ENCODE measurements at places on chromosomes 16 and 17. TPM values are rescaled to one million over a fixed set of nuclear protein-coding genes. Genes with fewer than 3 reads are reported as not detected.

DNA sequence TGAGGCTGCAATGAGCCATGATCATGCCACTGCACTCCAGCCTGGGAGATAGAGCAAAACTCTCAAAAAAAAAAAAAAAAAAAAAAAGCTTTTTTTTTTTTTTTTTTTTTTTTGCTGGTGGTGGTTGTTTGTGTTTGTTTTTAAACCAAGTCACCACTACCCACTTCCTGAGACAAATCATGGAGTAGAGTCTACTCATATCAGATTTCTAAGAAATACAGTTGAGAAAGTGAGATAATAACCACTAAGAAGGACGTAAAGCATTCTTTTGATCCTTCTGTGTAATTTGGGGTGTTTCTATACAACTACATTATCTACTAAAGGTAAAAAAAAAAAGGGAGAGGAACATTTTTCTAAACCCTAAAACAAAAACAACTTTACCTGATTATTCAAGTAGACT is 38.0 kb downstream of the AXIN2 start:
- no peak for DNase-seq

- no peak for DNase-seq
Observed at GRCh38 chr17:10447026-10447931, 22.1 kb downstream of the MYH4 start.

Gene TM4SF5
- not detected for total RNA-seq

Gene ABCA9
- total RNA-seq = 1.8 TPM

GRCh38 chr16:53556521-53556920 is 53.5 kb upstream of the AKTIP start:
- no peak for DNase-seq

GRCh38 chr17:42832213-42832933 is 824 bp upstream of the PSME3 start:
- no peak for DNase-seq

DNA sequence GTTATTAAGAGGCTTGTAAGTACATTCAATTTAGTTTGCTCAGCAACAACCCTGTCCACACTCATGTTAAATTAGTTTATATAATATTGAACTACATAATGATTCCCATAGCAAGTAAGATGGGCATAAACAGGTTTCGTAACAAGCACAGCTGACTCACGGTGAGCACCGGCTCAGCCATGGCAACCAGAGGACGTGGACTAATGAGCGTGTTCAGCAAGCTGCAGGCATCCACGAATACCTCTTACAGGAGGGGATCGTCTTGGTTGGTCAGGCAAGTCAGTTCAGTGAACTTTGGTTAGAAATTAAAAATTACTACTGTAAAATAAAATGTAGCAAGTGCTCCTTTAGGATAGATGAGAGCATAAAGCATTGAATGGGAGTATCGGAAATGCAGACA is 58.4 kb downstream of the ELAC2 start:
- no peak for DNase-seq

Gene SULT1A4
- 5.5 TPM for total RNA-seq

GRCh38 chr17:19987897-19988296 is 10.3 kb upstream of the AKAP10 start:
- DNase-seq = no peak

Gene TMC8
- 1.1 TPM for total RNA-seq

All from glomerular endothelial cell (primary cell).